RCC 7860 (cell line): ENCODE measurements at places on chromosomes 2 and 18.

DNA sequence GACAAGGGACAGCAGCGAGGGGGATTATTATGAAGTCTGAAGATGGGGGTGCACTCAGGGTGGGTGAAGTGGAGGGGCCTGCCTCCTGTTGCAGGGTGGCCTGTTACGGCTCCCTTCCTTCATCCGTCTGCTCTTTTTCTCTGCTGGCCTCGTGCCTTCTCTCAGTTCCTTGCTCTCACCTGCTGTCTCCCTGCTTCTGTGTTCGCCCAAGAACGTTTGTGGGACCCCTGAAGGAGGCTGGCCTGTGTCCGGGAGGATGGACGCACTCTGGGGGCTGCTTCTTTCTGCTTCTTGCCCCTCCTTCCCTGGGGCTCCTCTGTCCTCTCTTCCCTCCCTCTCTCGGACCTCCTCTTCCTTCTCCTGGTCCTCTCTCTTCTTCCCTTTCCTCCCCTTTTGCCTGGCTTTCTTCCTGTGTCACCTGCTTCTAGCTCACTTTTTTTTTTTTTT is 13.8 kb downstream of the MROH2A start:
- no peak for DNase-seq

GRCh38 chr18:77254711-77255405 is 5.2 kb downstream of the GALR1 start:
- no peak for DNase-seq

DNA sequence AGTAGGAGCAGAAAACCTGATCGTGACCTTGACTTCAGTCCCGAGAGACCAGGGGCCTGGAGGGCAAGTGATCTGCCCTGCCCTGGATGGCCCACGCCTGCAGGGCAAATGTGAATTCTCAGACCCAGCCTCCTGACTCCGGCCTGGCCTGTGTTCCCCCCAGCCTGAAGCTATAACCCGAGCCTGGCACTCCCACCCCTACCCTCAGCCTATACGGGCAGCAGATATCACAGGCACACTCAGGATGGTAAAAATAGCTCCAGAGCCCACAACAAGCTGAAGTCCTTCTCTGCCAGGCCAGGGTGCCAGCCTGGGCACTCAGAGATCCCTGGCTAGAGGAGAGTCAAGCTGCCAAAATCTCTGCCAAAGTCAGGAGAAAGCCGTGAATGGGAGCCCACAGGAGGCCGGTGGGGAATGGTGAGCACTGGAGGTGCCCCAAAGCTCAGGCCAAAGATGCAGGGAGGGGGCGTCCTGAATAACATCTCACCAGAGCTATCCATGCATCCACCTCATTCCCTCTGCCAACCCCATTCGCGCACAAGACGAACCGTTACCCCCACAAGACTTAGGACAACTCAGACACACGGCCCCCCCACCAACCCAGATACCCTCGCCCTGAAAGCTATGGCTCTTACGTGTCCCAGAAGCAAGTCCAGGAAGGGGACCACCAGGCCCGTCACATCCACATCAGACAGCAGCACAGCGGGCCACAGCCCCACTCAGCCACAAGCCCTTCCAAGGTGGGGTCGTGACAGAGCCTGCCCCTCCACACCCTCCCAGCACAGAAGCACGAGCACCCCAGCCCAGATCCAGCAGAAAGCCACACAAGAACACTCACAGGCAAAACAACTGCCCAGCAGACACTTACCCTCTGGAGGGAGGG is 144.9 kb downstream of the TNS1 start:
- no peak for DNase-seq

- no peak for DNase-seq
Measured at GRCh38 chr18:13362607-13363006, 144.0 kb downstream of the LDLRAD4 start.

DNA sequence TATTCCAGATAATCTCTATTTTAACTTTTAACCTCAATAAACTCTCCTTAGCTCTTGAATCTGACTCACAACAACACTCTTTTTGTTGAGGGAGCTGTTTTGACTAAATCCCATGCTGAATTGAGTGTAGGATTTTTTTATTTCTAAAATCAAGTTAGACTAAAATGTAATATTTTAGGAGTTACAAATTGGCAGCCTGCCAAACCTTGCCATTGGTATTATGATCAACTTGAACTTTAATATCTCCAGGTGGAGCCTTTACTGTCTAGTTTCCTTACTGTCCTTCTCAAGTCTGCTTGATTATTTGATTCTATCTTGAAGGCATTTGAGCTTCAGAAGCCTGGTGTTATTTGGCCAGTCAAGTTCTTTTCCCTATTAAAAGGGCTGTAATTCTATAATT is 8.7 kb downstream of the PIKFYVE start:
- no peak for DNase-seq
